SK-N-DZ (cell line): ENCODE measurements at places on chromosomes 2 and 18.
A peak's percentile ranks its signal among the peaks of the same experiment; 100 is the strongest.

DNA sequence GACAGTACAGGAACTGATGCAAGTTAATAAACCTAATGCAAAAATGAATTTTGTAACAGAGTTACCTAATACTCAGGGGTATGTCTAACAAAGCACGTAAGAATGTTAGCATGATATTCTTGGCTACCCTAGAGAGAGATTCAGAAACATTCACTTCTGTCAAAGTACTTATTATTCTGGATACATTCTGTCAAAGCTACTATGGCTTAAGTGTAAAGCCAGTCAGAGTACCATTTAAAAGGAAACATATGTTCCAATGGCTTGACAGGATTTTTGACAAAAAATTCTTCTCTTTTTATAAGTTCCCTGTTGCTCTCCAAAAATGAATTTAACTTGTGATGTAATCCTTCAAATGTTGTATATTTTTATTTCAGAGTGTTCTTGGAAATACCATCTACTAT lies 85.5 kb downstream of the PIGN start:
- DNase-seq = no peak

- no peak for DNase-seq
These were observed 379.7 kb downstream of the PTPRM start for GRCh38 chr18:7946734-7947377.

GRCh38 chr2:1808981-1809422 lies 64.7 kb upstream of the PXDN start:
- no peak for DNase-seq

GRCh38 chr18:44635546-44635945 lies 45.1 kb upstream of the SETBP1 start:
- DNase-seq = no peak

DNA sequence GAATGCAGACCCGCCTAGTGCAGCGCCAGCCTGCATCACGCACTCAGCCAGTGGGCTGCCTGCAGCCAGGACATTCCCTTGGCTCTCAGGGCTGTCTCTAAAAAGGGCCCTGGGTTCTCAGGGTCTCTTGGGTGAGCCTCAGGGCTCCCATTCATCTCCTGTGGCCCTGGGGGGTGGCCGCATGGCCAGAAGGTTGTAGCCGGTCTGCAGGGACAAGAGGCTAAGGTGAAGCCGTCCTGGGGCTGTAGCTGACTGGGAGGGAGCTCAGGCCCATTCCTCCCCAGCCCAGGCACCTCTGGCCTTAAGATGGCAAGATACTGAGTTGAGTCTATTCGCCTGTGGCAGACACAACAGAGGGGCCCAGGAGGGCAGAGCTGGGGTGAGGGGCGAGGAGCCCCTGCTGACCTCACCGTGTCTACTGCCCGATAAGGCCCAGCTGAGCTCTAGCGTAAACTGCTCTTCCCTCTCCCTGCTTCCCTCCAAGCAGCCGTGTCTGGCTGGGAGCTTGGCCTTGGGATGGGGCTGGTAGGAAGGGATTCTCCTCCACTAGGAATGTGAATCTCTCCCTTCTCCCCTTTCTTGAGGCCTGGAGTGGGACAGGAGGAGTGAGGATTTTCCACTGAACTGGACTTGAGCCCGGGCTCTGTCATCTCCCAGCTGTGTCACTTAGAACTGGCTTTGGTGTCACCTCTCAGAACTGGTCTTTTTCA lies 37.9 kb downstream of the INHBB start:
- DNase-seq = no peak

DNA sequence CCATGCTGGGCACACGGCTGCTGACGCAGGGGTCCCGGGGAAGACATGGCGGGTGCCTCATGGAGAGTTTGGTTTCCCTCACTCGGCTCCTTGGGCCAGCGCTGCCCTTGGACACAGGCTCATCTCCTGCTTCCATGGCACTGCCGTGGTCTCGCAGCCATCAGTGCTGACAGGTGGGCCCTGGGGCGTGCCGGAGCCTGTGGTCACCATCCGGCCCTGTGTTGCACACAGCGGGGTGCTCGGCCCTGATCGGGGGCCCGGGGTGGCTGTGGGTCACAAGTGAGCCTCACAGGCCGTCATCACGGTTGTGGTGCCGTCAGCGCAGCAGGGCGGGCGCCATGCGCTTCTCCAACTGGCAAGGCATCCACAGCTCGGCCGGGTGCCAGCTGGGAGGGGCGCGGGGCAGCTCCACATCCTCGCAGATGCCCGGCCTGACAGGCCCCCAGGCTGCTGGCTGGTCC lies 582 bp downstream of the RTP5 start:
- no peak for DNase-seq

- DNase-seq = peak; percentile 38
These were observed 69.2 kb downstream of the EHBP1 start for GRCh38 chr2:62774555-62775366.

DNA sequence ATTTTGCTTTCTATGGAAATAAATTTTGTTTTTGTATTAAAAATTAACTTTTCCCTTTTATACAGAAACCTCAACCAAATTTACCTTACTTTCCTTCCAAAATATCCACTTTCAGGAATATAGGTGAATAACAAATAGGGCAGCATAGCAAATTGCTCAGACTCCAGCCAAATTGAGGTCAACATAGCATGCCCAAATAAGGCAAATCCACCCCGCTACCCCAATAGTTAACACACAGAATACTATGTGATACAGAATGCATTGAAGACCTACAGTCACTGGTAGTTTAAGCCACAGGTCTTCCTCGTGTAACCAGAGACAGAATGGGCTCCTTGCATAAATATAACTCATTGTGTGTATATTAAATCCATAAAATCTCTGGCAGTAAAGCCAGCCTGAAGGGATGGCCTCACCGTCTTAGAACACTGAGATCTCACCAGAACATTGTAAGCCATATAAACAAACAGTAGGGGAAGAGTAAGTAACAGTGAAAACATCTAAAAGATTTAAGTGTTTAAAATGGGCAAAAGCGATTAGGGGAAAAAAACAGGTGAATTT lies 72.2 kb downstream of the PMAIP1 start:
- no peak for DNase-seq

- DNase-seq = no peak
These were observed 34.3 kb upstream of the CD226 start for GRCh38 chr18:69981948-69982347.

DNA sequence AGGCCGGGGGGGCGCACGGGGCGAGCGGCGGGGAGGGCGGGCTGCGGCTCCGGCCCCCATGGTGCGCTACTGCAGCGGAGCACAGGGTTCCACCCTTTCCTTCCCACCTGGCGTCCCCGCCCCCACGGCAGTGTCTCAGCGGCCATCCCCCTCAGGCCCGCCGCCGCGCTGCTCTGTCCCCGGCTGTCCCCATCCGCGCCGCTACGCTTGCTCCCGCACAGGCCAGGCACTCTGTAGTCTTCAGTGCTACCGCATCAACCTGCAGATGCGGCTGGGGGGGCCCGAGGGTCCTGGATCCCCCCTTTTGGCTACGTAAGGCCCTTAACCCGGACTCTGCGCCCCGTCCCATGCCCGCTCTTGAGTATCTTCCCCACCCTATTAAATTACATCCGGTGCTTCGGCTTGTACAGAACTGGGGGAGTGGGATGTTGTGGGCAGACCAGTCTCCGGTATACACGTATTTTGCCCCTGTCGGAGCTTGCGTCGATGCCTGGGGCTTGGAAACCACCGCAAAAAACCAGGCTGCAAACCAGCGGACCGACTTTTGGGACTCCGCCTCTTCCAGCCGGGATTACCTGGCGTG lies 598 bp upstream of the WBP1 start:
- DNase-seq = peak; percentile 76

DNA sequence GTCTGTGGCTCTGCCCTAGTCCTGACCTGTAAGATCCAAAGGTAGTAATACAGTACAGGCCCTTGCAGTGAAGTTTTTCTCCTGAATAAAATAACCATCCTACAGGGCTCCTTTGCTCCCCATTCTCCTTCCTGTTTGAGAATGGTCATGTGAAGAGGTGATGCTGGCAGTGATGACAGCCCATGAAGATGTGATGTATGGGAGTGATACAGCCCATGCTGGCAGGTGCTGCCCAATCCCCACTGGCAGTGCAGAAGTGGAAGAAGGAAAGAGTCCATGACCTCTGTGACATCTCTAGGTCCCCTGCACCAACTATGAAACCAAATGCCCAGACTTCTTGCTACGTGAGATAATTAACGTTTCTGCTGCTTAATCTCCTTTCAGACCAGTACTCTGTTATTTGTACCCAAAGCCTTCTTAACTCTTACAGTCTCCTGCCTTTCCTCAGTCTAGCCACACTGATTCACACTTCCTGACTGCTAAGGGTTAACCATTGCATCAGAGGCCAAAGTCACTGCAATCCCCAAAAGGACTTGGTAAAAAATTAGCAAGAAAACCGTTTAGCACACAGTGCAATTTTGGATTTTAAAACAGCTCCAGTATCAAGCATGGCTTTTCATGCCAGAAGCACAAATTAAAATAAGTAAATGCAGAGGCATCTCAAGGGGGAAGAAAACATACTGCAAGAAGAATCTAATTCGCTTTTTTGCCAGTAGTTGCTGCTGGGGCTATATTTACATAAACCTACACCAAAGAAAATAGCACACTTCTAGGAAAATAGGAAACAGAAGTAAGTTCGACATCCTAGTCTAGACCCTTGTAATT lies 98.0 kb downstream of the STK39 start:
- DNase-seq = no peak

- DNase-seq = no peak
These were observed 25.4 kb downstream of the CENPA start for GRCh38 chr2:26811261-26811660.

GRCh38 chr2:33288011-33288410 lies 188.4 kb upstream of the RASGRP3 start:
- no peak for DNase-seq

DNA sequence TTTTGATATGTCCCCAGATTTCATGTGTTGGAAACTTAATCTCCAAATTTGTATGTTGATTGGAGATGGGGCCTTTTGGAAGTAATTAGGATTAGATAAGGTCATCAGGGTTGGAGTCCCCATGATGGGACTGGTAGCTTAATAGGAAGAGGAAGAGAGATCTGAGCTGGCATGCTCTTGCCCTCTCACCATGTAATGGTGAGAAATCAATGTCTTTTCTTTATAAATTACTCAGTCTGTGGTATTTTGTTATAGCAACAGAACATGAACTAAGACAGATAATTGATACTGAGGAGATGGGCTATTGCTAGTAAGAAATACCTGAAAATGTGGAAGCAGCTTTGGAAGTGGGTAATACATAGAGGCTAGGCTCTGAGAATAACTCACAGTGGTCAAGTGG lies 48.0 kb downstream of the CDC42EP3 start:
- no peak for DNase-seq

DNA sequence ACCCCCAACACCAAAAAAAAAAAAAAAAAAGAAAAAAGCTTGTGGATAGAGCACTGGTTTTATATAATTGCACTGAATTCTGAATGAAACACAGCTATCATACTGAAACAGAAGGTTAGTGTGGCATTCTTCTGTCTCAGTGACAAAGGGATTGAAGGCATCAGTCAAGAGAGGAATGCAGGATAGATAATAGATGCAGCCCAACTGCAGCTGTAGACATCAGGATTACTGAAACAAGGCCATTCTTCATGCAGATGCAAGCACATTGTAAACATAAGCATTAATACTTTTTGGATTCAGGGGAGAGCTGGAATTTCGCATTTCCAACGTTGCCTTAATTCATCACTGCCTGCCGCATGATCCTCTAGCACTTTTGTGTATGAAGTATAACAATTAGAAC lies 897.4 kb upstream of the KLHL29 start:
- DNase-seq = no peak

DNA sequence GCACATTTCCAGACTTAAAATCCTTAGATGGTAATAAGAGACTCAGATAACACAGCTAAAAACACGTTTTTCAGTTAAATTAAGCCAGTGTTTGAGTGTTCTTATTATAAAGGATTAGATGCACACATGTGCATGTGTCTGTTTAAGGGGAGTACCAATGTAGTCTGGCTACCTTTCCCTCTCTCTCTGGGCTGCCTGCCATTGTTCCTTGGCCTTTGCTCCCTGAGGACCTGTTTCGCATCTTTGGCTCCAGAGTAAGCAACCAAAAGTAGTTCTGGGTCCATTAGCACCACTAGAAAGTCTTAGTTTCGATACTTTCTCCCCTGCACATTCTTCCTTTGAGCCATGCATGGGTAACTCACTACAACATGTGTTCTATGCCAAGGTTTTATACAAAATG lies 228.3 kb downstream of the TPGS2 start:
- no peak for DNase-seq

DNA sequence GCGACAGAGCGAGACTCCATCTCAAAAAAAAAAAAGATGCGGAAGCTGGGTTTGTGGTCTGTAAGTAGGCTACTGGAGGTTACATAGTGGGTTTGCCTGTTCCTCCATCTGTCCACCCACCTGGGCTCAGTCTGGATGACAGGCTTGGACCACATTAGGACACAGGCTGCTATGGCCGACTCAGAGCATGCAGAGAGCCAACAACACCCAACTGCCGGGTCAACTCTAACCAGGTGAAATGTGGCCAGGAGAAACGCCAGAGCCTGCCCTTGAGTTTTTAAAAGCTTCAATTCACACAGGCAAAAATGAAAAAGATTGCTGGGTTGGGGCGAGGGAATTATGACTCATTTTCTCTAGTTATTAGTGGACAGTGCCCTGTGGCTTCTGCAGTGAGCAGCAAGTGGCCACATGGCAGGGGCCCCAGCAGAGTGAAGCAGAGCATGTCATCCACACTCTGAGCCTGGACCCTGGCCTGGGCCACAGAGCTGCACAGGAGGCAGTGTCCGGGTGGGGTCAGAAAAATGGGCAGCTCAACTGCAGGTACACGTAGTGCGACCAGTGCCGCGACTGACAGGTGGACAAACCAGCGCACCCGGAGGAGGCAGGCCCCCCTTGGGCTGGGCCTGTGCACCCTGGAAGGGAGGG lies 67.4 kb downstream of the BIN1 start:
- DNase-seq = no peak

- DNase-seq = no peak
These were observed 130.1 kb downstream of the GBX2 start for GRCh38 chr2:236038096-236038495.

- no peak for DNase-seq
These were observed 7.5 kb downstream of the NPPC start for GRCh38 chr2:231918501-231919330.

DNA sequence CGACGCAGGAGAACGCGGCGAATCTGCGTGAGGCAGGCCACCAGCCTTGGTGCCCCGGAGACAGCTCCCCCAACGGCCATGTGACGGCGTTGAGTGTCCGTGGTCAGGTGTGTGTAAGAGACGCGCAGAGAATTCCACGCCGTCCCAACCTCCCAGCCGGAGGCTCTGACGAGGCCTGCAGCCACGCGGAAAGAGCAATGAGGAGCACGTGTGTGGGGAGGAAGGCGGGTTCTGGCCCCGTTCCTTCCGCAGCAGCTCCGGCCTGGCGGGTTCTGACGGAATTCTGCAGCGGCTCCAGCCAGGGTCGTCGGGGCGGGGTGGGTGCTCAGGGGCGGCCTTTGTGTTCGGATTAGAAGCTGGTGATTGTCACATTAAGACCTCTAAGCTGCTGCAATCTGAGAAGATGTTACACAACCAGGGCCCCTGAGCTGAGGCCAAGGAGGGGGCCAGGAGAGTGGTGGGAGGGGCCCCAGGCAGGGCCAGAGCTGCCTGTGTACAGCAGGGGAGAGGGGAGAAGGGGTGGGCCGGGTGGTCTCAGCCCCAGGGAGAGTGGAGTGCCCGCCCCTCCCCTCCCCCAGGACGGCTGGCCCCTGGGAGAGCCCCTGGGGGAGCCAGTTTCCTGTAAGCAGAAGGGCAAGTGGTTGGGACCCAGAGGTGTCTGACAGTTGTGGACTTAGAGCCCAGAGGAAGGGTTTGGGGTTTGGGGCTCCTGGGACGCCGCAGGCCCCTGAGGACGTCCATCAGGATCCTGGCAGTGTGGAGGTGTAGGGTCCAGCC lies 5.1 kb upstream of the GAL3ST2 start:
- no peak for DNase-seq

- DNase-seq = no peak
These were observed 10.6 kb upstream of the MPP4 start for GRCh38 chr2:201709049-201709448.
